Brain pericyte (primary cell): ENCODE measurements at places on chromosomes 2 and 18.

- no peak for DNase-seq
These were observed 139.8 kb upstream of the CCDC150 start for GRCh38 chr2:196499686-196500085.

DNA sequence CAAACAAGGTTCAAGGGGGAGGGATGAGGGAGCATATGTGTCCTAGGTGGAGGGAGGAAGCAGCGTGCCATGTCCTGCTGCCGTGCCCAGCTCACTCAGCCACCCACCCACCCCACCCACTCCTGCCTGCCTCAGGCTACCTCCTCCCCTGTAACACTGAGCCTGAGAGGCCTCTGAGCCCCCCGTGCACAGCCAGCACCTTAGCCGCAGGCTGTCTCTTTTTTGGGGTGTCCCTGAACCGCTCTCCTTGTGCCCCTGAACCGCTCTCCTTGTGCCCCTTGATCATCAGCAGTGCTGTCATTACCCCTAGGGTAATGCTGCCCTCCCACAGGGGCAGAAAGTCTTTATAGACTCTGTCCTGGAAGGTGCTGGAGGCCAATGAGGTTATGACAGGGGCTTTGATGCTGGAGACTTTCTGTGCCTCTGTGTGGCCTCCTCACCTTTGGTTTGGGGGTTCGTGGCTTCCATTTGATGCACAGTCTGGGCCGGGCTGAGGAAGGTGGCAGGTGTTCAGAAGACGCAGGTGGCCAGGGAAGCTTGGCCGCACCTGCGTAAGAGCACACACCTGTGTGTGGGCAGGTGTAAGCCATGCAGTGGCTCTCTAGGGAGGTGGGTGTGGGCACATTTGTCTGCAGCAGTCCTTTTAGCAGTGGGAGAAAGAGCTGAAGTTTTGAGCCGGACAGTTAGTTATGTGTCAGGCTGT is 140.0 kb downstream of the SEPTIN10 start:
- DNase-seq, result no peak

DNA sequence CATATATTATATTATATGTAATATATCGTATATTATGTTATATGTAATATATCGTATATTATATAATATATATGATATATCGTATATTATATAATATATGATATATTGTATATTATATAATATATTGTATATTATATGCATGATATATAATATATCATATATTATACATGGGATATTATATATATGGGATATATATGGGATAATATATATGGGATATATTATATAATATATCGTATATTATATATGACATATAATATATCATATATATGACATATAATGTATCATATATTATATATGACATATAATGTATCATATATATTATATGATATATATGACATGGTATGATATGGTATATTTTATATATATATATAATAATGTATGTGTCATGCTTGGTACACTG is 100.7 kb upstream of the STPG4 start:
- DNase-seq, result no peak

GRCh38 chr2:133077269-133077822 is 407.3 kb upstream of the LYPD1 start:
- no peak for DNase-seq

GRCh38 chr2:8584174-8585066 is 97.4 kb upstream of the ID2 start:
- no peak for DNase-seq

DNA sequence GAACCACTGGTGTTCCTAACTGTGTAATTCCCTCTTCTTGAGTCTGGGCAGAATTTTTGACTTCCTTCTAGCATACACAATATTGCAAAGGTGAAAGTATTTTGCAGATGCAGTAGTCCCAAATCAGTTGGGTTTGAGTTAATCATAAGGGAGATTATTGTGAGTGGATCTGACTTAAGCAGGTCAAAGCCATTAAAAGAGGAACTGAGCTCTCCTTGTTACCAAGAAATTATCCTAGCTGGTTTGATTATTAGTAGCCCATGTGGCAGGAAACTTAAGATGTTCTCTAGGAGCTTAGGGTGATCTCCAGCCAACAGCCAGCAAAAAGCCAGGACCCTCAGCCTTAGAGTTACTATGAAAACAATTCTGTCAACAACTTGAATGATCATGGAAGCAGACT is 221.8 kb downstream of the RPIA start:
- no peak for DNase-seq

DNA sequence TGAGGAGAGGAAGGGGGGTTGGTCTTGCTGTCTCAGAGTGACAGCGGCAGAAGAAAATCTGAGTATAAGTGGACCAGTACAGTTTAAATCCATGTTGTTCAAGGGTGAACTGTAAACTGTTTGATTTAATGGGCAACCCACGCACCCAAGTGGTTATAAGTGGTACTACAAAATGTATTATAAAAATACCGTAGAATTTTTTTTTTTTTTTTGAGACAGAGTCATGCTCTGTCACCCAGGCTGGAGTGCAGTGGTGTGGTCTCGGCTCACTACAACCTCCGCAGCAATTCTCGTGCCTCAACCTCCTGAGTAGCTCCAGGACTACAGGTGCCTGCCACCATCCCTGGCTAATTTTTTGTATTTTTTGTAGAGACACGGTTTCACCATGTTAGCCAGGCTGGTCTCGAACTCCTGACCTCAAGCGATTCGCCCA is 2.1 kb upstream of the CHCHD5 start:
- DNase-seq, result no peak

- DNase-seq, result no peak
These were observed 47.9 kb downstream of the GEMIN6 start for GRCh38 chr2:38825956-38826355.

- DNase-seq, result no peak
These were observed 1251.6 kb upstream of the ZEB2 start for GRCh38 chr2:145771525-145771924.

DNA sequence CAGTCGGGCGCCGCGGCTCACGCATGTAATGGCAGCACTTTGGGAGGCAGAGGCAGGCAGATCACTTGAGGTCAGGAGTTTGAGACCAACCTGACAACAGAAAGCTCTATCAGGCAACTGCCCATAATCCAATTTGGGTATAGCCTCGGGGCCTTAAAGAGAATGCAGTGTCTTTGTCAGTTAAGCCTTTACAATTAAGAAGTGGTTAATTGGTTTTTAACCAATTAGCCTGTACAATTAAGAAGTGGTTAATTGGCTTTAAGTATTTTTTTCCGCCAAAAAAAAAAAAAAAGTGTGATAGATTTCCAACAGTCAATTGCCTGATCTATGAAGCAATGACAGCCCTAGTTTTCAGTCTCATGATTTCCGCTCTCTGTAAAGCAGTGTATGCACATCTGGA is 74.6 kb upstream of the NARS1 start:
- DNase-seq, result no peak

DNA sequence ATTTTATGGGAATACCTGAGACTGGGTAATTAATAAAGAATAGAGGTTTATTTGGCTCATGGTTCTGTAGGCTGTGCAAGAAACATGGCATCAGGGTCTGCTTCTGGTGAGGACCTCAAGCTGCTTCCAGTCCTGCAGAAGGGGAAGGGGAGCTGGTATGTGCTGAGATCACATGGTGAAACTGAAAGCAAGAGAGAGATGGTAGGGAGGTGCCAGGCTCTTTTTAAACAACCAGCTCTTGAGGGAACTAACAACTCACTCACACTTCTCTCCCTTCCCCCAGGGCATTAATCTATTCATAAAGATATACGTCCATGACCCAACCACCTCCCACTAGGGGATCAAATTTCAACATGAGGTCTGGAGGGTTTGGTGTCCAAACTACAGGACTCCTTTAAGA is 40.1 kb downstream of the AGPS start:
- DNase-seq, result no peak

- no peak for DNase-seq
These were observed 177.0 kb downstream of the CTIF start for GRCh38 chr18:48715711-48716361.

DNA sequence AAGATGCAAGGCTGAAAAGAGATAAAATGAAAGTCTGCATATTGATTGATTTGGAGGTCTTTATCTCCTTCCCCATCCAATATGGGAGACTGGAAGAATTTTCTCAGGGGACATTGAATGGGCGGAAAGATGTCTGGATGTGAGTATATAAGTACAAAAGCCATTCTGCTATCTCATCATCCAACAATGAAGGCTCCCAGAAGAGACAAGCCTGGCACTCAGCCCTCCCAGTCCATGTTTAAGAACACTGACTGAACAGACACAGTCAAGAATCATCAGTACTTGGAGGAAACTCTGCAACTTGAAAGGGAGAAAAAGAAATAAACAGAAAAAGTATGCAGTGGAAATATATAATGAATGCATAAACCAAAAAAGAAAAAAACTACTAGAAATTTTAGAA is 80.9 kb downstream of the PTRHD1 start:
- no peak for DNase-seq
